ENCODE measurements at places on chromosomes 5 and 9.
A peak's percentile ranks its signal among the peaks of the same experiment; 100 is the strongest.

GRCh38 chr9:130051855-130052254 is 1.9 kb upstream of the GPR107 start:
- no peak for DNase-seq

DNA sequence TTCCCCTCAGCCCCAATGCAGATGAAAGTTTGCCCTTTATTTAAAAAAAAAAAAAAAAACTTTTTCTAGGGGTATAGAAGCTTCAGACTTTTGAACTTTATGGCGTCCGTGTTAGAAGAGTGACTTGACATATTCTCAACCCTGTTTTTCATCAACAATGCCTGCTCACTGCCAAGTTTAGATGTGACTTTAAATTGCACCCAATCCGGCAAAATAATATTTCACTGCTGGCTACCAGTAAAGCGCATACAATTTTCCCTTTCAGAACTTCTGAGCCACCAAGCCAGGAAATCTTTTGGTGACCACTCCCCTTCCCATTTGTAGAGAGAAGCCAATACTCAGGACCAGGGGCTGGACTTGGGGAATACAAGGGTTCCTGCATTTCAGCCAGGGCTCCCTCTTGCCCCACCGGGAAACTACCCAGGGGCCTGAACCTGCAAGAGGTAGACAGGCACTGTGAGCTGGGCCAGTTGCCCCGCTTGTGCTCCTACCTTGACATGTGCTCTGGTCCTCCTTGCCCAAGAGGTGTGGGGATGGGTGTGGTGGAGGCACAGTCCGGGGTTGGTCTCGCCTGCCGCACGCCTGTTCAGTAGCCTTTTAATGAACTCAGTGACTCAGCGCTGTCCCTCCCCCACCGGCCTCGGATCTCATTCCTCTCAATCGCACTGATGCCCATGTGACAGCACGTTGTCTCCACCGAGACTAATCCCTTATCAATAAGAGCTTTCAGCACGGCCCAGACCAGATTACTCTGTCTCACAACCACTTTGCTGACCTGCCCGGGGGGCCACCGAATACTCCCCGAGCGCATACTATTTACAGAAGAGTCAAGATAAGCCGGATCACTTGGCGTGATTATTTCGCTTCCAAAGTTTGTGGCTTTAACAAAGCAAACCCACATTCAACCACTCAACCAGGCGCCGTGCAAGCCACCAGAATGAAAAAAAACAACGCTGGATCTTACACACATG is 226.4 kb downstream of the DCP2 start:
- DNase-seq, result no peak

DNA sequence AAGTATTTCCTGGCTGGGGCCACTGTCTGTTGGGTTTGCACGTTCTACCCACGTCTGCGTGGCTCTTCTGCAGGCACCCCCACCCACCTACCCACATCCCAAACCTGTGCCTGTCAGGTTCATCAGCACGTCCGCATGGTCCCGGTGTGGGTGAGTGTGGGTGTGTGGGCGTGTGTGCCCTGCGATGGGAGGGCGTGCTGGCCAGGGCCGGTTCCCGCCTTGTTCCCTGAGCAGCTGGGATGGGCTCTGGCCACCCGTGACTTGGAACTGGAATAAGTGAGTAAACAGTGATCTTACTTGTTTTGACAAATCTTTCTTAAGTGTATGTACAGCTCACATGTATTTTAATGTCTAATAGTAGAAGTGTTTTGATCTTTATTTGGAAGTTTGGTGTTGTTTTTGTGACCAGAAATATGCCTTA is 20.4 kb downstream of the ERGIC1 start:
- DNase-seq, result peak; percentile 60

- DNase-seq, result no peak
Measured at GRCh38 chr9:17757816-17758215, 178.9 kb downstream of the SH3GL2 start.

DNA sequence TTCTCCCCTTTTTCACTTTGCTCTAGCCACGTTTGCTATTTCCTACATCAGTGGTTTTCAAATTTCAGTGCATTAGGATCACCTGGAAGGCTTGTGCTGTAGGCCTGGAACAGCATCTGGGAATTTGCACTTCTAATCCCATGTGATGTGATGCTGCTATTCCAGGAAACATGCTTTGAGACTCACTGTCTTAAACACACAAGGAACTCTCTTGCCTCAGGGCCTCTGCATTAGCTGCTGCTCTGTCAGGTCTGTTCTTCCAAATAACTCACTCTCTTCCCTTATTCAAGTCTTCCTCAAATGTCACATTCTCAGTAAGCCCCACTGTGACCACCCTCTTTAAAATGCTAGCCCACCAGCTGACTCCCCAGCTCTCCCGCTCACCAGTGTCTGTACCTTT is 204.0 kb downstream of the DNAH5 start:
- no peak for DNase-seq

Data from uterus (tissue), 4 donors.